ENCODE measurements at places on chromosomes 3 and 15.

DNA sequence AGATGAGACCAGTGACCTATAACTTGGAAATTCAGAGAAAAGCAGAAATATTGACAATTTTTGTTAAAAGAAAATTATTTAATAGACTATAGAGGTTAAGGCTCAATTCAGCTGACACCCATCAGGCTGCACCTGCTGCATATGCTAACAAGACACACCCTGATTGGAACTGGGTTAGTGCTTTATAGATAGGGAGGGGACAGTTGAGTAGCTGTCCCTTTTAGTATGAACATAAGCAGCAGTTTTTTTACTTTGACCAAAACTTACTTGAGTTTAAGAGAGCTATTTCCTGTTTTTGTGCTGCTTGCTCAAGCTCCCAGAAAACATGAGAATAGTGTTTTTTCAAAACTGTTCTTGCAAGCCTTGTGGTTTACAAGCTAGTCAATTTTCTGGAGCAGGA is 292.6 kb downstream of the LRRC3B start:
- DNase-seq, result no peak

DNA sequence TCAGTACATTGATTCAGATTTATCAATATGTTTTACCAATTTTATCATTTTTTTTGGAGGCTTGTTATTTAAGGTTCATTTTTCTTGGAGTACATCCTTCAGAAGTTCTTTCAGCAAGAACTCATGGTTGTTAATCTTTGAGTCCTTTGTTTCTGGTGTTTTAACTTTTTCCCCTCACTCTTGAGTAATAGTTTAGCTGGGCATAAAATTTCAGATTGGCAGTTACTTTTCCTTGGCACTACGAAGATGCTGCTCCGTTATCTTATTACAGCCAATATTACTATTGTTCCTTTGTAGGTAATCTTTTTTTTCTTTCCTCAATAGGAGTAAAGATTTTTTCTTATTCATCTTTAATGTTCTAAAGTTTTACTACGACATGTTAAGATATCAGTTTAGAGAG is 9.8 kb downstream of the LRRC58 start:
- DNase-seq, result no peak

DNA sequence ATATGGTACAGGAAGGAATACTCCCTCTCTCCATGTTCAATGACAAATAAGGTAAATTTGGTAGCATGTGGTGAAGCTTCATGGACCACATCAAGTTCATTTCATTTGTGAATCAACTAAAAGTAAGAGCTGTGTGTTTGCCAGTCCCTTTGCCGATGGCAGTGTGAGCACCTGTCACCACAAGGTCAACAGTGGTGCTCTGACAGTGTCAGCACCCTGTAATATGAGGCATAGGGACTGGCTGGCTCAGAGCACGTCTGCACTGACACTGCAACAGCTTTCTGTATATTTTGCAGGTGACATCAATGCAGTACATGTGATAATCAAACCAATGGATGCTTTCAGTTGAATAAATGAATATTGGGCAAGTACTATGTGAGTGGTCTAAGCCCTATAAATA is 852.4 kb downstream of the TUSC7 start:
- DNase-seq, result no peak

DNA sequence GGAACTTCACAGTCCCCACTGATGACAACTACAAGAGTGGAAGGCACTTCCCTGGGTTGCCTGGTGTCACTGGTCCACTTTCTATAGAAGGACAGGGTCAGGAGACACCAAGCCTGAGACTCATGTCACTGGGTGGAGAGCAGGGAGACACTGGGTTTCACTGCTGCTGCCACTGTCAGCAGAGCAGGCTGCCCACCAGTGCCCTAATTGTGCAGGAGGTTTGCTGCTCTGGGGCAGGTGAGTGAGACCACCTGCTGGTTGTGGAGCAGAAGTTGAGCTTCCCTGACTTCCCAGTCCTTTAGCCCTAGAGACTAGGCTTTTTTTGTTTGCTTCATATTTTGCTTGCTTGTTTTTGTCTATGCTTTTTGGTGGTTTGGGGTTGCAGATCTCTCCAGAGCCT is 528.4 kb upstream of the RGMA start:
- DNase-seq, result no peak

DNA sequence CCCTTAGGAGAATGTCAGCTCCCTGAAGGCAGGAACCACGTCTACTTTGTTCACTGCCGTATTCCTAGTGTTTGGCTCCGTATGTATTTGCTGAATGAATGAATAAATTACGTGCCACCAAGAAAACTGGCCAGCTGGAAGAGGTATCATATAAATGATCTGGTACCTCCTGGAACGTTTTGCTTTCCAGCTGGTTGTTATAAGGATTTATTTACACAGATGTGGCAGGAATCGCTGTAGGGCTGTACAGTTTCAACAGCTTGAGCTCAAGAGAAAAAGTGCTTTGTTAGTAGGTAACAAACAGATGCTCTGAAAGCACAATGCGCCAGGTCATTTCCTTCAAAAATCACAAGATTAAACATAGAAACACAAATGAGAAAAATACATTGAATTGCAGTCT is 108.8 kb upstream of the ATP2B2 start:
- DNase-seq, result no peak

- no peak for DNase-seq
These were observed 109.3 kb downstream of the SHQ1 start for GRCh38 chr3:72738752-72739530.

Data from AG09319 (cell line).